ENCODE measurements at places on chromosomes 11 and 22.
A peak's percentile ranks its signal among the peaks of the same experiment; 100 is the strongest.

GRCh38 chr11:24559315-24559714 is 62.5 kb downstream of the LUZP2 start:
- no peak for DNase-seq

DNA sequence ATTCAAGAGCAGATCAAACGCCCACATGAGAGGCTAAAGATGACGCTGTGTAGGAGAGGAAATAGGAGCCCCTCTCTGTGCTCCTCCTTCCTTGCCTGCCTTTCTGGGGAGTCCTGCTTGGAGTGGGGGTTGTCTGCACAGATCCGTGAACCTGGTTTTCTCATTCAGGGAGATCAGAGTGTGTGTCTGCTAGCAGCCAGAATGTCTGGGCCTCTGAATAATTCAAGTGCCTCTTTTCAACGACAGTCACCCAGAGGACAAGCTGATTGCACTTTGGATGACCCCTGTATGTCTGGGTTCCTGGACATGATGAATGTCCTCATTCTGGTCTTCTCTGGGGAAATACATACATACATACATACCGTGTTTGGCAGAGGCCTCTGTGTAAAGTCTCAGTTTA is 592.5 kb upstream of the B3GAT1 start:
- no peak for DNase-seq

GRCh38 chr11:126989942-126990715 is 10.4 kb downstream of the KIRREL3 start:
- peak; percentile 80 for DNase-seq

GRCh38 chr11:102309621-102310541 is 7.4 kb upstream of the BIRC3 start:
- DNase-seq, result no peak

DNA sequence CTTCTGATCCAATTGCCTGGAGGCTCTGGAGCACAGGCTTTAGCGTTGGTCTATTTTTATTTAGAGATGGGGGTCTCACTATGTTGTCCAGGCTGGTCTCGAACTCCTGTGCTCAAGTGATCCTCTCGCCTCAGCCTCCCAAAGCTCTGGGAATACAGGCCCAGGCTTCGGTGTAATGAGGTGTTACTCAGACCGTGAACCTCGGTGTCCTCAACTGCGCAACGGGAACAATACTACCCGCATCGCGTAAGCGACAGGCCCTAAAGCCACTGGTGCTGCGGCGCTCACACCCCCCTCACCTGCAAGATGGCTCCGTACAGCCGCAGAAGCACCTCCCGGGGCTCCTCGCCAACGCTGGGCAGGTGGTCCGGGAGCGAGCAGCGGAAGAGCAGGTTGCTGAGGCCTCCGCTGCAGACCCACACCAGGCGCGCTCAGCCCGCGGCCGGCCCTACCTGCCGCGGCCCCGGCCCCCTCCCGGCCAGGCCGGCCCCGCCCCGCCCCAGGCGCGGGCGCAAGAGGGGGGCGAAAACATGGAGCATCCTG is 628 bp downstream of the CHKB start:
- no peak for DNase-seq

DNA sequence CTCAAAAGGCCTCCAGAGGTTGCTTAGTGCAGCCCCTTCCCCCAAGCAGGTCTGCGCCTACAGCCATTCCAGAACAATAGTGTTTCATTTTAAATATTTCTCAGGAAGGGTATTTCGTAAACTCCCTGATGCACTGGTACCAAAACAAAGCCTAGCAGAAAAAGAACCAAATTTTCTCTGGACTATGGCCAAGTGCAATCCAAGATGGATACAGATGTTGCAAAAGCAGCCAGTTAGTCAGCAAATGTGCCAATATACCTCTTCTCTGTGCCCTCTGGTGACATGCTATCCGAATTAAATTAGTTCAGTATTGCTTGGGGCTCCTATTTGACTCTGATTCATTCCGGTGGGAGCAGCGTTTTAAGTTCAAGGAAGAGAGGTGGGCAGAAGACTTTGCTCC is 247.8 kb downstream of the NTM start:
- no peak for DNase-seq

- no peak for DNase-seq
Measured at GRCh38 chr11:113023228-113023627, 62.0 kb downstream of the NCAM1 start.

DNA sequence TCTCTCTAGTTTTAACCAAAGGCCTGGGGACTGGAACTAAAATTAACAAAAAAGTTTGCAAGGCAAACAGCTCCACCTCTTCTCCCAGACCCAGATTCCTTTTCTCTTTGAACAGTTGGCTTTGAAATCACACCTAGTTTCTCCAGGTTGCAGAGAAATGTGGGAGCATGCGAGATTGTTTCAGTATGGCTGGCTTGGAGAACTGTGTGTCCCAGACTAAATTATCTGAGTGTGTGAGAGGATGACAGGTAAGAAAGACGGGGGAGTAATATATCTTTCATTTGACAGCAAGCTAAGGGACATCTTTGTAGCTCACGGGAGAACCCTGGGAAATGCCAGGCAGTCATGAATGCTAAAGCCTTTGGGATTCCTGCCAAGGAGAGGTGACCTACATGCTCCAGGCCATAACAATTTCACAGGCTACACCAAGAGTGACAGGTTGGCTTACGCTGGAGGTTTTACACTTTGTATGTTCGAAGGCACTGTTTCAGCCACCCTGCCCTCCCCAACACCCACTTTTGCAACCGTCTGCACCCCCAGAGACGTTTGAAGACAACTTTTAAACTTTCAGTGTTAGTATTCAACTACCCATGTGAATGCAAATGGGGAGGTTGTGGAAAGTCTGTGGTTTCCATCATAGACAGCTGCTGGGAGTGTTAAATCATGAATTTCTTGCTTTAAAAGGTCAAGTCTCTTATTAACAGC is 109.3 kb upstream of the SNX19 start:
- no peak for DNase-seq

DNA sequence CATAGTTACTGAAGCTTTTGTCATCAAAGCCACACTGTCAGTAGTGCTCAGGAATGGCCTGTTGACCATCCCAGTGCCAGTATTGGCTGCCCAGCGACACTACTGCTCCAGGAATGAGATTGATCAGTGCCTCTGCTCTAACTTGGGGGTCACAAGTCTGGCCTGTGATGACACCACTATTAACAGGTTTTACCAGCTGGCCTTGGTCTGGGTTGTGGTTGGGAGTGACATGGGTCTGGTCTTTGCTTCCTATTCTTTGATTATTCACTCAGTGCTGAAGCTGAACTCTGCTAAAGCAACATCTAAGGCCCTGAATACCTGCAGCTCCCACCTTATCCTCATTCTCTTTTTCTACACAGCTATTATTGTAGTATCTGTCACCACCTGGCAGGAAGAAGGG is 21.5 kb downstream of the OR56B4 start:
- no peak for DNase-seq

DNA sequence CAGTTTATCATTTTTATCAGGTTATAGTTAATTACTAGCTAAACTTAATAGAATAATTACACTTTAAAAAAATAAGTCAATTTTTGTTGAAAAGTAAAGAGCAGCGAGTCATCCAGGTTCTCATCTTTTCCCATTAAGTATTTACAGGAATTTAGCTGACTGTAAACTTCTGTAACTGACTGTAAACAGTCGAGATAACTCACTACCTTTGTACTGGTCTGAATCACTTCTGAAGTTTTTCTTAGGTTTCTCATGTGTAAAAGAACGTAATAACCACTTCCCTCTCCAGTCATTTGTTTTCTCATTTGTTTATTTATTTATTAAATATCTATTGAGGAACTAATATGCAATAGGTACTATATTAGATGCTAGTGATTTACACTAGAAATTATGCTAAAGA is 270.8 kb downstream of the DYNC2H1 start:
- no peak for DNase-seq

DNA sequence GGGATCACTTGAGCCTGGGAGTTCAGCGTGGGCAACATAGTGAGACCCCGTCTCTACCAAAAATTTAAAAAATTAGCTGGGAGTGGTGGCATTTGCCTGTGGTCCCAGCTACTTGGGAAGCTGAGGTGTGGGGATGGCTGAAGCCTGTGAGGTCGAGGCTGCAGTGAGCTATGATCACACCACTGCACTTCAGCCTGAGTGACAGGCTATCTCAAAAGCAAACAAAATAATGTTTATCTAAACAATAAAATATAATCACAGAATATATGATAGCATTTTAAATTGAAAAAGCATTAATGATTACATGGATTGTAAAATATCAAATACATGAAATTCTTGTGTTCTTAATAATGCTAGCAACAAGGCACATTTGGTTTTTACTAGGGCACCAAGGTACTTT is 2.7 kb downstream of the BEST1 start:
- no peak for DNase-seq

- no peak for DNase-seq
Measured at GRCh38 chr11:71302534-71302909, 50.1 kb upstream of the SHANK2 start.

DNA sequence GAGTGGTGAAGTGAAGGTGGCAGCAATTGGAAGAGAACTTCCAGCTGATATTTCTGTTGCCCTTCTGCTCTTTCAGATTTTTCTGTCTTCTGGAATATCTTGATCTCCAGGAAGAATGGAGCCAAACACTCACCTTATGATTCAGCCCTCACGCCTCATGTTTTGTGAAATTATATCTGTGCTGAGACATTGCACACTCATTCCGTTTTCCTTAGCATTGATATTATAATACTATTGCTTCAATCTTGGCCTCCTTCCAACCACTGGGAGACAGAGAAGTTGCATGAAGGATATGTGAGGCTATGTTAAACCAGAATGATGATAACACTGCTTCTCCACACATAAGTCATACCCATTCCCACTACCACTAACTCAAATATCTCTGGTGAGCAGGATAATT is 177.9 kb downstream of the ETS1 start:
- no peak for DNase-seq

DNA sequence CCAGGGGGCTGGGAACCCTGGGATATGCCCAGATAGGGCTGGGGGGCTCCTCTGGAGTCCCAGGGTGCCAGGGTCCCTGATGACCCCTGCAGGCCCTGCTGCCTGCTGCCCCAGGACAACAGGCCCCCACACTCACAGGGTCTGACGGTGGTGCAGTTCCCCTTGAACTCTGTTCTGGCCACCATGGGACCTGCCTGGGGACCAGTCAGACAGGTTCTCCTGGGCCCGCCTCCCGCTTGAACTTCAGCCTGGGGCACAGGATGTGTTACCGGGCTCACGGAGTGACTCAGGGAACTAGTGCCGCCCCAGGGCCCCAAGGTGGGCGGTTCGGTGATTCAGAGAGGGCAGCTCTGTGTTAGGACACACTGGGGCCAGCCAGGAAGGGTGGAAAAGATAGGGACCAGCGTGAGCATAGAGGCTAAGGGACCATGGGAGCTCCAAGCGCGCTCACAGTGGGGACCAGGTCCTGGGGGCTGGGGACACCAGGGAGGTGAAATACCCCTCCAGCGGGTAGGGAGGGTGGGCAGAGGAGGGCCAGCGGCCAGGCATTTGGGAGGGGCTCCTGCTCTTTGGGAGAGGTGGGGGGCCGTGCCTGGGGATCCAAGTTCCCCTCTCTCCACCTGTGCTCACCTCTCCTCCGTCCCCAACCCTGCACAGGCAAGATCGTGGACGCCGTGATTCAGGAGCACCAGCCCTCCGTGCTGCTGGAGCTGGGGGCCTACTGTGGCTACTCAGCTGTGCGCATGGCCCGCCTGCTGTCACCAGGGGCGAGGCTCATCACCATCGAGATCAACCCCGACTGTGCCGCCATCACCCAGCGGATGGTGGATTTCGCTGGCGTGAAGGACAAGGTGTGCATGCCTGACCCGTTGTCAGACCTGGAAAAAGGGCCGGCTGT is 21.5 kb upstream of the TXNRD2 start:
- no peak for DNase-seq

DNA sequence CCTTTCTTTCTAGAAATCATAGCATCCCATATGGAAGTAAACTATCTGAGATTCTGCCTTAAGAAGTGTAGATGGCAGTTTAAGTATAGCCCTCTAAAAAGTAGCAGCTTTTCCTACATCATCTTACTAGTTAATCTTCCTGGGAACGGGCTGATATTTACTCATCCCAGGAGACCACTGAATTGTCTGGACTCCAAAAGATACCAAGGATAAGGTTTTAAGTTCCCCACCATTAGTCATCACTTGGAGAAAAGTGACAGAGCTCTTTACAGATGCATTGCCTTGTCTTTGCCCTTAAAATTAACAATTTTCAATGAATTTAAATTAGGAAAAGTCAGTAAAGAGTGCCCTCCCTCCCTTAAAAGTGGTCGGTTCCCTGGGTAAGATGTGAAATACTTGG is 129.5 kb downstream of the MAML2 start:
- no peak for DNase-seq
